ENCODE measurements at places on chromosomes 1 and 21.

GRCh38 chr21:36658926-36659325 lies 40.0 kb upstream of the SIM2 start:
- no peak for DNase-seq

DNA sequence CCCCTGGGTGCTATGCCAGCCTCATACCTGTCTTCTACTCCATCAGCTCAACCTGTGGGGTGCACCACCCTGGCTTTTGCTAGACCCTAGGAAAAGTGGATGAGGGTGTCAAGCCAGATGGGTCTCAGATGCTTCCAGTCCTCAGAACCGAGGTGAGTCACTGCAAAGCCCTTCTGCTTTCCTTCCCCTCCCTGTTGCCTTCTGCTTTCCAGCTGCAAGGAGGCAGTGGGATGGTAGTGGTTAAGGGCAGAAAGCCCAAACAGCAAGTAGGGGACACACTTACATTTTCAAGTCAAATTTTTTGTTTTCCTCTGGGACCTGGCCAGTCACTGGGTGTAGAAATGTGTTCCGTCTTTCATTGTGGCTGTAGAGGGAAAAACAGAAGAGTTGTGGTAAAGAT lies 60.7 kb upstream of the GOLT1A start:
- no peak for DNase-seq

DNA sequence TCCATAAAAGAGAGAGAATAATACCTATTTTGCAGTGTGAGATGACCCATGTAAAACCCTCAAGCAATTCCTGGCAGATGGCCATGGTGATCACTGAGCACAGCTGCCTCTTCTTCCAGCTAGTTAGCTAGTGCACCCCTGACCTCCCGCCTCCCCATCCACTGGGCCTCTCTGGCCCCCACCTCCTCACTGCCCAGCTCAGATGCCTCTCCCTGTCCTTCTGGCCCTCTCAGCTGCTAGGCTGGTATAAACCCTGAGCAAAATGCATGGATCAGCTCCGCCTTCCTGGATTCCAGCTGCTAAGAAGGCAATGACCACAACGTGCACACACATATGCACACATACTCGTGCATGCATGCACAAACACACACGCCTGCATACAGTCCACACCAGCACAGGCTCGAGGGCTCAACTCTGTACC lies 117.2 kb downstream of the DMRTB1 start:
- DNase-seq: no peak

GRCh38 chr1:31653717-31654473 lies 9.2 kb upstream of the PEF1 start:
- DNase-seq: no peak

DNA sequence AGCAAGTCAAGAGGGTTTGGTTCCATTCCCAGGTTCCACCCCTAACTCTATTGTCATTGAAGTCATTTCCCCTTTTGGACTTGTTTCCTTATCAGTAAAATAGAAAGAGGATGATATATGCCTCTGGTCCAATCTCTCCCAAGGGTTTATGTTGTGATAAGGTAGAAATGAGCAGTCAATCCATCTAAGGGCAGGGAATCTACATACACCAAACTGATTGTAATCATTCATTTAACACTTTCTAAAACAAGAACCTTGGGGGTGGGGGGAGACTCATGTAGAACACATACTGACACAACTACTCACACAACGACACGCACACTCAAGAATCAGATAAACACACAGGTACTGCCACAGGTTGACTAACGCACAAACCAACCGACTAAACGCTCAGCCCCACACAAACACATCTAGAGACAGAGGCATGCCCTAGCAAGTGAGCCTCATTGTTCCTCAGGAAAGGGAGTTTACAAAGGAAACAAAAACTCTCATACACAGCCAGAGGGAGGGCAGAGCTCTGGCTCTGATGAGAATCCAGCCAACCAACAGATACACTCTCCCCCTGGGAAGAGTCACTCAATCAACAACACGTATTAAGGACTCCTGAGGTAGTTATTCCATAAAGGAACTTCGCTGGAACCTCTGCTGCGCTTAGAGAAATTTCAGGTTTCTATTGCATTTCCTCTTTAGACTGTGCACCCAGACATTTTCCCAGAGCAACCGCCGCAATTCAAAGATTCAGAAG lies 1.0 kb downstream of the F11R start:
- peak; percentile 64 for DNase-seq

- no peak for DNase-seq
Observed at GRCh38 chr1:183806125-183806524, 1.2 kb downstream of the RGL1 start.
